Astrocyte of the spinal cord (primary cell): ENCODE measurements at places on chromosomes 3 and 15.
A peak's percentile ranks its signal among the peaks of the same experiment; 100 is the strongest.

GRCh38 chr3:80158332-80158731 is 390.5 kb upstream of the ROBO1 start:
- DNase-seq = no peak

- no peak for DNase-seq
Measured at GRCh38 chr15:74035121-74036017, 40.9 kb downstream of the PML start.

- no peak for DNase-seq
Measured at GRCh38 chr3:176714034-176714433, 483.2 kb downstream of the TBL1XR1 start.

DNA sequence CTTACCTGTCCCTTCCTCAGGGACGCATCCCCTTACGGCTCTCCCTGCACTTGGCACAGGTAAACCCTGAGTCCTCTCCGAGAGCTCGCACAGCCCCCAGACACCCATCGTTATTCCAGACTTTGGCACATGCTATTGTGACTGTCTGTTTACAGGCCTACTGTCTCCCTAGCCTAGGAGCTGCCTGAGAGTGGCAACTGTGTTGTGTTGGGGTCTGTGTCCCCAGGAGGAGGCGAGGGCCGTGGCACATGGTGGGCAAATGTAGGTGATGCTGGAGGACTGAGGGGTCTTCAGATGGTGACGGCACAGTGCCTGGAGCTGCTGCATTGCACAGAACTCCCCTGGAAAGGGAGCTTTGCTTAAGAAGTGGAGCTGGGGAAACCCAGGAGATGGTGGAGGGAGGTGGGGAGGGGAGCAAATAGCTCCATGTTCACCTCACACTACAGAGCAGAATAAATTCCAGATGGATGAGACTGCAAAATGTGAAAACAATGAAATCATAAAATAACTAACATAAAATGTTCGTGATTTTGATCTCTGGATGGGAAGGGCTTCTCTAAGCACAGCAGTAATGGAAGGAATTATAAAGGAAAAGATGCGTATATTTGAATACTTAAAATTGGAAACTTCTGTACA is 96.5 kb downstream of the SMAD6 start:
- DNase-seq = peak; percentile 67

DNA sequence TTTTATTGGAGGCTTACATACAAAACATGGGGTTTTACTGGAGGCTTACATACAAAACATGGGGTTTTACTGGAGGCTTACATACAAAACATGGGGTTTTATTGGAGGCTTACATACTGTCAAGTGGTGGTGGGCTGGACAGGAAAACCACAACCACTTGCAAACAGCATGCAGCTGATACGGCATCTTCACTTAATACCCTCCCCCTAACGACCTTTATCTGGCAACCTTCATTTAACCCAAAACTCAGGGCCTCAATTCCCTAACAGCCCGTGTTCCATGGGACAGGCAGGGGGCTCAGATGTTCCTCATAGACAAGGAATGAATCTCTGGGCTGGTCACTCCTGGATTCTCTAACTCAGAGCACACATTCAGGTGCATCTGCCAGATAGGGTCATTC is 137.1 kb downstream of the CD47 start:
- DNase-seq = no peak

DNA sequence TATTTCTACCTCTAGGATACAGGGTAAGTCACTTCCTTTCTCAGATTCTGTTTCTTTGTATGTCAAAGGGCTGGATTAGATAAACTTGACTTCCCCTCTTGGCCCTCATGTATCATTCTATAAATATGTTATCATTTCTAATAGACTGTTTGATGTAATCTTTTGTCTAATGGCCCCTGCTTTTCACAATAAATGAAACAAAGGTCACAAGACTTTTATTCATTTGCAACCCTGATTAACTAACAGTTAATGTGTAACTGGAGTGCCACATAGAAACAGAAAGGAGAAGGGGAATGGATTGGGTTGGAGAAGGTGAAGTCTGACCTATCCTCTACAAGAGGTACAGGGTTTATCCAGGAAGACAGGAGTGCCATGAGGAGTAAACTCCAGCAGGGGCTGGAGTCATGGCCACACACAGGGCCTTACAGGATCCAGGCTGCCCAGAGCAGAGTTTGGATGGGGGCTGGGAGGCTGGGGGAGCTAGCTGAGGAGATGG is 8.0 kb upstream of the B3GNT5 start:
- DNase-seq = no peak

DNA sequence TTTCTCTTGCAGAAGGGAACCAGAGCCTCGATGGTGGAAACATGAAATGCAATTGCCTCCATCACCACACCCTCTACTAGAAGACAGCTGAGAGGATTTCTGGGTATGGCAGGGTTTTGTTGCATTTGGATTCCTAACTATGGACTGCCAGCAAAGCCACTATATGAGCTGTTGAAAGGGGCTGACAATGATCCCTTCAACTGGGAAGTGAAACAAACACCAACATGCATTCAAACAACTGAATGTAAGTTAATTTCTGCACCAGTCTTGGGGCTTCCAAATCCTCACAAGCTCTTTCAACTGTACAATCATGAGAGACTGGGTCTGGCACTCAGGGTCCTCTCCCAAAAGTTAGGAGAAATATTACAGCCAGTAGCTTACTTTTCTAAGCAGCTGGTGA is 116.7 kb upstream of the PLCL2 start:
- no peak for DNase-seq
